ENCODE measurements at places on chromosomes 13 and 19.

DNA sequence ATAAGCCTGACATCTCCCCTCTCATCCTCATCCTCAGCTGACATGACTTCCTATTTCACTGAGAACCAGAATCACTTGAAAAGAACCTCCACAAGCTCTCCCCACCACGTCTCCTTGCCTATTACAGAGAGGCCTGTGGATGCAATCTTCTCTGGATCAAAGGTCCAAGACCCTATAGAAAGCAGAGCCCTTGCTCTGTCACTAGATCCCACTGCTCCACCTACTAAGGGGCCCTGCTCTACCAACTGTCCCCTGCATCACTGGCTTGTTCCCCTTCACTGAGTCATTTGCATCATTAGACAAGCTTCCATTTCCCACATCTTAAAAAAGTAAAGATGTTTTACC, 40.8 kb downstream of the RCBTB2 start:
- DNase-seq = no peak

GRCh38 chr19:46287585-46287984, 9.3 kb upstream of the HIF3A start:
- DNase-seq = no peak

GRCh38 chr19:50661023-50661422, 11.8 kb downstream of the C19orf81 start:
- DNase-seq = no peak

DNA sequence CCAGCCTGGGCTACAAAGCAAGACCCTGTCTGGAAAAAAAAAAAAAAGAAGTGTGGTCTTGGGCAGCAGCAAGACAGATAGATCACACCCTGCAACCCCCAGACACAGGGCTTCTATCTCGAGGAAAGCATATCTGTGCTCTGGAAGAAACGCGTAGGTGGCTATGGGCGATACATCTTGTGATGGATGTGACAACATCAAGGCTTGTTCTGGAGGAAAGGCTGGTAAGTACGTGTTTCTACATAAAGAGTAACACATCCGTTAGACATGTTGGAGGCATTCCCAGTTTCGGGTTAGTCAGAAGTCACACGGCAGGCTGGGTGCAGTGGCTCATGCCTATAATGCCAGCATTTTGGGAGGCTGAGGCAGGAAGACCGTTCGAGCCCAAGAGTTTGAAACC, 6.6 kb upstream of the DHDH start:
- DNase-seq = peak; percentile 44
